IgD-negative memory B cell (primary cell): ENCODE measurements at places on chromosomes 7 and 10. TPM values are rescaled to one million over a fixed set of nuclear protein-coding genes. Genes with fewer than 3 reads are reported as not detected.

EBLN1 gene
- polyA plus RNA-seq, result not detected

CRYGN gene
- polyA plus RNA-seq, result not detected

WDFY4 gene
- polyA plus RNA-seq, result 78.7 TPM

GRID2IP gene
- polyA plus RNA-seq, result 0.09 TPM

MYL10 gene
- polyA plus RNA-seq, result not detected

CHAT gene
- not detected for polyA plus RNA-seq

PPP1R17 gene
- polyA plus RNA-seq, result not detected

LRMDA gene
- not detected for polyA plus RNA-seq

ZSWIM8 gene
- 15.2 TPM for polyA plus RNA-seq
